ELR (cell line): ENCODE measurements at places on chromosomes 16 and 17.
A peak's percentile ranks its signal among the peaks of the same experiment; 100 is the strongest.

- no peak for DNase-seq
Observed at GRCh38 chr16:31698901-31699300, 171.2 kb downstream of the AHSP start.

DNA sequence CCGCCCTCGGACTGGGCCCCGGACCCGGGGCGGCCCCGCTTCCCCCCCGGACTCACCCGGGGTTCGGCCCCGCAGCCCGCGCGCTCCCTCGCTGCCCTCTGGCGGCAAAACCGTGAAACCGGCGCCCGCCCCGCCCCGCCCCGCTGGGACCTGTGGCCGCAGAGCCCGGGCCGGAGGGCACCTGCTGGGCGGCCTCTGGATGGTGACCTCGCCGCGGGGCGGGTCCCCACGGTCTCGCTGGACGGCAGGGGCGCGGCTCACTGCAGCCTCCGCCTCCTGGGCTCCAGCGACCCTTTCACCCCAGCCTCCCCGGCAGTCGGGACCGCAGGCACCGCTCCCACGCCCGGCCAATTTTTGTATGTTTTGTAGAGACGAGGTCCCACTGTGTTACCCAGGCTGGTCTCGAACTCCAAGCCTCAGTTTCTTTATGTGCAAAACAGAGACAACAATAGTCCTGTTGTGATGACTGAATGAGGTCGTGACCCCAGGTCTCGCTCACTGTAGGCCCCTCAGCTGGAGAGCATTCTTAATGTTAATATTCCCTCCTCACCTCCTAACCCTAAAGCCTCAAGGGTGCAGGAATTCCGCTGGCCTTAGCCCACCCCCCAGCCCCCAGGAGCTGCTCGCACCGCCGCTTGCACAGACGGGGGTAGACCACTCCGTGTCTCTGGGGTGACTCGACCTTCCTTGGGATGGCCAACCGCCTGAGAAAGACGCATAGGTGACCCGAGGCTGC is 33.7 kb upstream of the RPH3AL start:
- peak; percentile 62 for DNase-seq

DNA sequence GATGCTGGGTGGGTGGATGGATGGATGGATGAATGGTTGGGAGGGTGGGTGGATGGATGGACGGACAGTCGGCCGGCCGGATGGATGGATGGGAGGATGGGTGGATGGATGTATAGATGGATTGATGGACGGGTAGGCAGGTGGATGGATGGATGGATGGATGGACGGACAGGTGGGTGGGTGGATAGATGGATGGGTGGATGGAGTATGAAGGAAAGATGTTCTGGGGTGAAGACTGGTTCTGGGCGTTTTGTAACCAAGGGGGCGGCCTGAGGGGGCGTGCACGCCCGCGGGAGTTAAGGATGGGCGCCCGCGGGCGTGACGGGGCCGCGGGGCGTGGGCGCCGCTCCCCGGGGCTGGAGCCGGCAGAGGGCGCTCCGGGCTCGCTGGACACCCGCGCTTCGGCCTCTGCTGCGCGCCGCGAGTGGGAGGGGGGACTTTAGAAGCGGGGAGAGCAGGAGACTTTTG is at the start of gene NECAB2:
Gene NECAB2 (plus strand): TSS at position 407 of the 468 bp plus-strand sequence. CDS start 405 bp downstream, outside the sequence.
- peak; percentile 59 for DNase-seq

DNA sequence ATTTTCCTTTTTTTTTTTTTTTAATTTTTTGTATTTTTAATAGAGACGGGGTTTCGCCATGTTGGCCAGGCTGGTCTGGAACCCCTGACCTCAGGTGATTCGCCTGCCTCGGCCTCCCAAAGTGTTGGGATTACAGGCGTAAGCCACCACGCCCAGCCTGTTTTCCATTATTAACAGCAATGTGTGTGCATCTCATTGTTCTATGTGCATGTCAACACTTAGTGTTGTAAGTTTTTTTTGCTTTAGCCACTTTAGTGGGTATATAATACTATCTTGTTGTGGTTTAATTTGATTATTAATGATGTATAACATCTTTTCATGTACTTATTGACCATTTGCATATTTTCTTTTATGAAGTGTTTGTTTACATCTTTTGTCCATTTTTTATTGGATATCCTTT is 32.8 kb upstream of the BHLHA9 start:
- DNase-seq: no peak

GRCh38 chr16:314795-315299 is 31.9 kb downstream of the PDIA2 start:
- DNase-seq: no peak

DNA sequence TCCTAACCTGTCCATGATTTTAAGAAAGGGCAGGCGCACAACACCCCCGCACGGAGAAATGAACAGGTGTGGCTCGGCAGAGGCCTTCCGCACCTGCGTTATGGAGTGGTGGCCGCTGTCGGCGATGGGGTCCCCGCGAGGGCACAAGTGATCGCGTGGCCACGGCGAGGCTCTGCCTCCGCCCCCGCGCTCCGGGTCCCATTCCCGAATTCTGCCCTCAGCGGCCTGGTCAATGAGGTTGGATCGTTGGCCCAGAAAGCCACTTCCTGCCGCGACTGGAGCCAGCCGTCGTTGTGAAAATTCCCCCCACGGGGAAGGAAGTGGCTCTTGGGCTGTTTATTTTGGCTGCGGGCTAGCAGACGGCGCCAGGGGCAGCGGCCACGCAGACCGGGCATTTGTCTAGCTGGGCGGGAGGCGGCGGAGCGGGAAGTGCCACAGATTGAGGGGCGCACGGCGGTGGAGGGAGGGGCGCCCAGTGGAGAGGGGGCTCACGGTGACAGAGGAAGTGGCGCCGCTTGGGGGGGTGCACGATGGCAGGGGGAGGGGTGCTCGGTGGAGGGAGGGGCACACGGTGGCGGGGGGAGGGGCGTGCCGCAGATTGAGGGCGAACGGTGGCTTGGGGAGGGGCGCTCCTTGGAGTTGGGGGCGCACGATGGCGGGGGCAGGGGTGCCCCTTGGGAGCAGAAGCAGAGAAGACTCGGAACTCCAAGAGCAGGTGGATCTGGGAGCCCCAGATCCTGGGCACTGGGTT is 25.0 kb downstream of the MRC2 start:
- DNase-seq: peak; percentile 89

DNA sequence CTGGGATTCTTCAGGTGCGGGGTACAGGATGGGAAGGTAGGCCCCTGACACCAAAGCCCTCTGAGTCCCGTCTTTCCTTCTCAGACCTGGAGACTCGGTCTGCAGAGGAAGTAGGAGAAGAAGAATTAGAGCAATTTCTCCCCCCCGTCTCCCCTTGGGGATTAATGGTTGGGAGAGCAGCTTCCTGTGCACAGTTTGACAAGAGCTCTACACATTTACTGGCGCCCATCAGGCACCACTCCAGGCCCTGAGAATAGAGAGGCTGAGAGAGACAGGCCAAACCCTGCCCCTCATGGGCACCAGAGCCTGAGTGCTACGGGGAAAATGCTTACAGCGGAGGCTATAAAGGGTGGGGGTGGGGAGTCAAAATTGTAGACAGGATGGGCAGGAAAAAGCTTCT is 3.5 kb upstream of the C16orf74 start:
- DNase-seq: no peak

- no peak for DNase-seq
Observed at GRCh38 chr16:5607169-5607568, 509.6 kb upstream of the EEF2KMT start.

- DNase-seq: peak; percentile 82
Observed at GRCh38 chr17:40813804-40814203, 8.6 kb downstream of the KRT10 start.
